ENCODE measurements at places on chromosomes 5 and 9.

GRCh38 chr5:154479160-154479943 lies 1.3 kb upstream of the HAND1 start:
- no peak for DNase-seq

DNA sequence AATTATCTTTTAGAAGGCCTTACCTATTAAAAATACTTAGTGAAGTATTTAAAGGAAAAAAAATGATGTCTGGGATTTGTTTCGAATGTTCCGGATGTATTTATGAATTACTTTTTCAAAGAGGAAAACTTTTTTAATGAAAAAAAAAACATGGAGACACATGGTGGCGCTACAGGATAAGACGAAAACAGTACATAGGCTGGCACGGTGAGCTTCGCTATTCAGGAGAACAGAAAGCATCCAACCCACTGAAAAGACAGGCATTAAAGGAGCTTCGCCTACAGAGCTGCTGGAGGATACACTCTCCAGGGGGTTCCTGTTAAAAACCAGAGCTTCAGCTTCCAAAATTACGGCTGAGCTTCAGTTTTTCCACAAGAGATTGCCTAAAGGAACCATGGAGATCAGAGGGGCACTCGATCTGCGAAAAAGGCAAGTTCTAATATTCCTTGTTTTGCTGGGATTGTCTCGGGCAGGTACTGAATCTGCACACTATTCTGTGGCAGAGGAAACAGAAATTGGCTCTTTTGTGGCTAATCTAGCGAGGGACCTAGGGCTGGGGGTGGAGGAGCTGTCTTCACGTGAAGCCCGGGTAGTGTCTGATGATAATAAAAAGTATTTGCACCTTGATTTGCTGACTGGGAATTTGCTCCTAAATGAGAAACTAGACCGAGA lies at the start of gene PCDHB14:
Gene PCDHB14 (plus strand): TSS at position 232 of the 672 bp plus-strand sequence. CDS start 163 bp downstream, at position 395.
- DNase-seq = no peak

DNA sequence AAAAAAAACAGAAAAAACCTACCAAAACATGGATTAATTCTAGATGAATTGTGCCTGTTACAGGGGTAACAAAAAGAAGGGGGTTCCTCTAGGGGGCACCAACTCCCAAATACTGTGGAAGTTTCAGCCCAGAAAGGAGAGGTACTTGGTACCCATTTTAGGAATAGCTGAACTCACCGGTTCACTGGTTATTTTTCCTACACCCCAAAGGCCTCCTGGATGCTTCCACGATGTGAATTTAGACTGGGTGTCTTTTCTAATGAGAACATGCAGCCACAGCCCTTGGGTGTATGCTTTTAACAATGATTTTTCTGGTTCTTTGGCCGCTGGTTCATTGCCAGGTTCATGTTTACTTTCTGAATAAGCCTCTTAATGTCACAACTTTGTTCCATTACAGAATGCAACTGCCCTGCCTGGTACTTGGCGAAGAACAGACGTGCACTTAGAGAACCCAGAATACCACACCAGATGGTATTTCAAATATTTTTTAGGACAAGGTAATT lies 46.7 kb downstream of the GARNL3 start:
- peak; percentile 34 for DNase-seq

DNA sequence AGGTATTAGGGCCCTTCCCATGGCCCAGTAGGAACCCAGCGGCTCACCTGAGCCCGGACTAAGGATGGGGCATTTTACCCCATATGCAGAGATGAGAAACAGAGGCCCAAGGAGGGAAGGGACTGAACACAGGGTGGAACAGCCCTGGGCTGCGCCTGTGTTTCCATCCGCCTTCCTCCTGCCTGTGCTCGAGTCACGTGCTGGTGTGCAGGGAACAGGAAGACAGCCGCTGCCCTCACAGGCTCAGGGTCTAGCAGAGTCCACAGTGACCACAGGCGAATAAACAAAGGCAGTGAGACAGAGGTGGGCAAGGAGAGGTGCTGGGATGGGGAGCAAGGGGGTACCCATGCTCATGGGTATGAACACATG lies 129.4 kb downstream of the C9orf50 start:
- no peak for DNase-seq

- DNase-seq = no peak
Measured at GRCh38 chr5:37316027-37316426, 54.9 kb downstream of the NUP155 start.

DNA sequence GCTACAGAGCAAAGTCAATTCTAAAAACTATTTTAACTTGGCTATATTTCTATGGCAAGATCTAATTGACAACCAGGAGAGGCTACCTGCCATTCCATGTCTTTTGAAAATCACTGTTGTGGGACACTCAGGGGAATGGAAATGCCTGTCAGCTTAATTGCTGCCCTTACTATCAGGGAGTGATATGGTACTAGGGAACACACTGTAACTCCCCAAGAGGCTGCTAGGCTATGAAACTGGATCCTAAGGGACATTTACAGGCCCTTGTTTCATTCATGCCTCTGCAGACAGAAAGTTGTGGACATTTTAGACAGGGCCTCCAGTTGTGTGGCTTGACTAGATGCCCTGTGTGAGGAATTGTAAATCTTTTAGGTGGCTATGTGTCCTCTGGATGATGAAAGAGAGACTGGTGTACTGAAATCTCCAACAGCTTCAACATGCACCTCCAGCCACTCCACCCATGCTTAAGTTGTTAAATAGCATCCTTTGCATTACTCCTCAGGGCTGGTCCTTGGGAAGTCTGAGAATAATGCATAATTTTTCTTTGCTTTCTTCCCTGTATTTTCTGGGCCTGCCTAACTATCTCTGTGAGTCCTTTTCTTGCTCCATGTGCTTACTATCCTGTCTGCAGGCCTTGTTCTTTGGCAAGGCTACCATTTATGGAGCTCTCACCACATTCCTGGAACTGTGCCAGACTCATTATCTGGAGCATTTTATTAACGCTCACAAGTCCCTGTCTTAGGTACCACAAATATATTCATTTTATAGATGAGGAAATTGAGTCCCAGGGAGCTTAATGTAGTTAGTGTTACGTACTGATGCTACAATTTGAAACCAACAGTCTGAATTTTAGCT lies 3.2 kb downstream of the MROH2B start:
- no peak for DNase-seq

DNA sequence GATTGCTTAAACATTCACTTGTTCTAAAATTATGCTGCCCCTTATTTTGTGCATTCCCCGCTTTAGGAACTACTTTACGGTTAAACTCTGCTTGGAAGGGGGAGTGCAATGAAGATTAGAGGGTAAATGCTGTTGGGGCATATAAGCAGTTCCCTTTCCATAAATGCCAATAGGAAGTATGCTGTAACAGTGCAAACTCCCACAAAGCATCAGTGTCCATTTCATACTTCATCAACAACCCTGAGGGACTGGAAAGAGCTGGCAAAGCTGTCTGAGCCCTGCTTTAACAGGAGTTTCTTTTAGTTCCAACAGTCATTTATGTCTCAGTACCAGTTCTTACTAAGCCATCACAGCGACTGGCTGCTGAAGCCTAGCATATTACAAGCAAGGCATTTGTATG lies 1.8 kb downstream of the ACTL7A start:
- no peak for DNase-seq

DNA sequence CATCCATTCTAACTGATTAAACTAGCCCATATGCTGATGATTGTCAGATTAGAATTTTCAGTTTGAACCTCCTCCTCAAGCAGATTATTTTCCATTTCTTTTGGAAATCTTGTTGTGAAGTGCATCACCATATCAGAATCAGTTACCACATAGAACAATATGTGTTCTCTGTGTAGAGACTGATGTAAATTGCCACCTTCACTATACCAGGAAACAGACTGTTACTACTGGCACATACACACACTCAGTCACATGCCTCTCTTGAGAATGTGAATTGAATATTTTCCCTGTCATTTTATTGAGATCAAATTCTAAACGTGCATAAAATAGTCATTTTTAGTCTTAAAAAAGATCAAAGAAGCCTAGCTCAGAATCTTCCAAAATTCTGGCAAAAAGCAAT lies 161.4 kb downstream of the ALDH1A1 start:
- DNase-seq = no peak

Measured in CD4-positive, alpha-beta T cell treated with Interleukin-15 for 4 hours (primary cell).